Stimulated activated CD4-positive, alpha-beta T cell treated with anti-CD3 and anti-CD28 coated beads, Interleukin-15, amount 100 ng/mL, for 1 hour (primary cell): ENCODE measurements at places on chromosomes 2 and 18.

GRCh38 chr2:64284751-64285150, 140.5 kb upstream of the PELI1 start:
- DNase-seq, result no peak

DNA sequence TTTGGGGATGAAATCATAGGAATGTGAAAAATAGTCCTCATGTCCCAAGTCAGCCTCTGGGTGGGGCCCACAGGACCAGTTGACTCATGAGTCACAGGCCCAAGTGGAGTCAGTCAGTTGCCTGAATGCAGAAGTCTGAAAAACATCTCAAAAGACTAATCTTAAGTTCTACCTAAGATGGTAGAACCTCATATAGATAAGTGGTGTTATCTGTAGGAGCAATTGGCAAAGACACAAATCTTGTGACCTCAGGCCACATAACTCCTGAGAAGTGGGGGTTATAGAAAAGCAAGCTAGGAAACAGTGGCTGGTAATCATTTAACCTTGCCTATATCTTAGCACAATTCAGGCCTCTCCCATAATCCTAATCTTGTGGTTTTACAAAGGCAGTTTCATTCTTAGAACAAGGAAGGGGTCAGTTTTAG, 257.1 kb upstream of the SPOPL start:
- no peak for DNase-seq

GRCh38 chr2:216491793-216492596, 6.6 kb upstream of the RPL37A start:
- no peak for DNase-seq

DNA sequence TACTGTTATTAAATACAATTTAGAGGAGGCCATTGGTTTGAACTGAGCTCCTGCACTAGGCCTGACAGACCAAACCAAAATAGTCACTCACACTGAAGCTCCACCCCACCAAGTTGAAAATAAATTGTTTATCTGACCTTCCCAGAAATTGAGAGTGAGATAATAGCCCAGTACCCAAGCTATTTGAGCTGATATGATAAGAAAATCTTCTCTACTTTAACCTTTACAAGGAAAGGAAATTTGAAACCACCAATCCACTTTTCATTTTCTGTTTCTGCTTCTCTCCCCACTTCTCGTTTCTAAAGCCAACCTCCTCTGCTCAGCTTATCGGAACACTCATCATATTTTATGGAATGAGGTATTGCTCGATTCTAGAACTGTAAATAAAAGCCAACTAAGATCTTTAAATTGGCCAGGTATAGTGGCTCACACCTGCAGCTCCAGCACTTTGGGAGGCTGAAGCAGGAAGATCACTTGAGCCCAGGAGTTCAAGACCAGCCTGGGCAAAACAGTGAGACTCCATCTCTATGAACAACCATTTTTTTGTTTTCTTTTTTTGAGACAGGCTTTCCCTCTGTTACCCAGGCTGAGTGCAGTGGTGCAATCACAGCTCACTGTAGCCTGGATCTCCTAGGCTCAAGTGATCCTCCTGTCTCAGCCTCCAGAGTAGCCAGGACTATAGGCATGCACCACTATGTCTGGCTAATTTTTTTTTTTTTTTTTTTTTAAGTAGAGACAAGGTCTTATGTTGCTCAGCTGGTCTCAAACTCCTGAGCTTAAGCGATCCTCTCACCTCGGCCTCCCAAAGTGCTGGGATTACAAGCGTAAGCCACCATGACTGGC, 13.3 kb upstream of the GALM start:
- DNase-seq, result no peak

DNA sequence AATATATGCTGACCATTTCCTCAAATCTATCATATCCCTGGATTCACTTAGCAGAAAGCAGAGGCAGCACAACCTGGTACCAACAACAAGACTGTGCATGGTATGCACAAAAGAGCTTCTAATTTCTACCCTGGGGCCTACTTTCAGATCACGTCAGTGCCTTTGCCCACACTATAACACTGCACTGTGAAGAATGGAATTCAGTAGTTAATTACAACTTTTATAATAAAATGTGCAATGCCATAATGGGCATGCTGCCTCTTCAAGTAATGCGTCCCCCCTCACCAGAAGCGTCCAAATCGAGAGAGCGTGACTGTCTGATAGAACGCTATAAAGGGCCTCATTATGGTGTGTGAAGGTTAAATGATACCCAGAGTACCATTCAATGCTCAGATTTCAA, 328.1 kb upstream of the PKDCC start:
- DNase-seq, result no peak

GRCh38 chr18:9571546-9571945, 42.8 kb downstream of the PPP4R1 start:
- DNase-seq, result no peak

DNA sequence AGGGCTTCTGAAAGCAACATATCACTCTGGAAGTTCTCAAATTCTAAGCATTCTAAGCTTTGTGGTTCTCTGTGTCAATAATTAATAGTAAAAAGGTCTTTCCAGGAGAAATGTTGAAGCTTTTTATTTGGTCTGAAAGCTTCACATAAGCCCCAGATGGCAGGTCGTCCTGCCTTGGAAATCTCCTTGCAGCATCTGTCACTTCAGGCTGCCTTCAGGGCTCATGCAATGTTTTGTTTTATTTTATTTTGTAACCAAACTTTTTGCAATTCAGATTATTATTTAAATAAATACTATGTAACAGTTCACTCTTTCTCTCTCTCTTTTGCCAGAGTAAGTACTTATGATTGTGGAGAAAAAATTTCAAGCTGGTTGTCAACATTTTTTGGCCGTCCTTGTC, 46.7 kb upstream of the FHOD3 start:
- no peak for DNase-seq

- no peak for DNase-seq
These were observed 62.1 kb downstream of the CTAGE1 start for GRCh38 chr18:22355598-22355997.

DNA sequence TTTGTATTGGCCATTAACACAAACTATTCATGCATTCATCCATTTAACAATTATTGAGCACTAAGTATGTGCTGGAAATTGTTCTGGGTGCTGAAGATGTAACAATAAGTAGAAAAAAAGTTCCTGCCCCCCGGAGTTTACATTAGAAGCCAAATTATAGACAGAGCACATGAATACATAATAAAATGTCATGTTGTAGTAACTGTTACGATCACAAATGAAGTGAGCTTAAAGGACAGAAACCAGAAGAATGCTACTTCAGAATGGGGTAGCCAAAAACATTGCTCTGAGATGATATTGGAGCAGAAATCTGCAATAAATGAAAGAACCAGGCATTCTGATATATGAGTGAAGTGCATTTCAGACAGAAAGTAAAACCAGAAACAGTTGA, 256.0 kb upstream of the SETBP1 start:
- DNase-seq, result no peak

- DNase-seq, result peak; percentile 81
These were observed 64.7 kb downstream of the STK25 start for GRCh38 chr2:241443486-241444223.

DNA sequence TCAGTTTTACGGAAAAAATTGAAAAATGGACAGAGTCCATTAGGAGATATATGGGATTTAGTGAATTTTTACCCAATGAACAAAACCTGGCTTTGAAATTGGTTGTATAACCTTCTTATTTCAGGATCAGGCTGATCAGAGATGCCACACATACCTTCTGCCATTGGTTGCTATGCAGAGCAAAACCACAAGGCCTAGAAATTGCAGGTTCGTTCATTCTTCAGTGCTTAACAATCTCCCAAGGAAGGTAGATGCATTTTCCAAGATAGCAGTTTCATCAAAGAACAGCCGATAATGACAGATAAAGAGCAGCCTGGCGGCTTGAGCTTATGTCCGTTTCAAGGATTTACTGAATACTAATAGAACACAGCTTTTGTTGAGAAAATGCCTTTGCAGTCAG, 868.8 kb downstream of the EPHA4 start:
- DNase-seq, result no peak

DNA sequence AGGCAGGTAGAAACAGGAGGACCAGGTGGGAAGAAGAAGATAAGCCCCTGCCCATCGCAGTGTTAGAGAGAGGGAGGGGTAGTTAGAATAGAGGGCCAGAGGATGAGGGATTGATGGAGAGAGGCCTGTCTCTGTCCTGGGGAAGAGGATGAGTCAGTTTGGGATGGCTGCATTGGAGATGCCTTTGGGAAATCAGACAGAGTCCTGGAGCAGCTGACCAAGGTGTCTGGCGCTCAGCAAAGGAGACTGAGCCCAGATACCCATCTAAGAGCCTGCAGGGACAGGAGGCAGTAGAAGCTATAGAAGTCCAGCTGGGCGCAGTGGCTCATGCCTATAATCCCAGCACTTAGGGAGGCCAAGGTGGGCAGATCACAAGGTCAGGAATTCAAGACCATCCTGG, 177.8 kb upstream of the HAAO start:
- DNase-seq, result no peak

GRCh38 chr2:159515441-159515840, 100.9 kb downstream of the BAZ2B start:
- no peak for DNase-seq

DNA sequence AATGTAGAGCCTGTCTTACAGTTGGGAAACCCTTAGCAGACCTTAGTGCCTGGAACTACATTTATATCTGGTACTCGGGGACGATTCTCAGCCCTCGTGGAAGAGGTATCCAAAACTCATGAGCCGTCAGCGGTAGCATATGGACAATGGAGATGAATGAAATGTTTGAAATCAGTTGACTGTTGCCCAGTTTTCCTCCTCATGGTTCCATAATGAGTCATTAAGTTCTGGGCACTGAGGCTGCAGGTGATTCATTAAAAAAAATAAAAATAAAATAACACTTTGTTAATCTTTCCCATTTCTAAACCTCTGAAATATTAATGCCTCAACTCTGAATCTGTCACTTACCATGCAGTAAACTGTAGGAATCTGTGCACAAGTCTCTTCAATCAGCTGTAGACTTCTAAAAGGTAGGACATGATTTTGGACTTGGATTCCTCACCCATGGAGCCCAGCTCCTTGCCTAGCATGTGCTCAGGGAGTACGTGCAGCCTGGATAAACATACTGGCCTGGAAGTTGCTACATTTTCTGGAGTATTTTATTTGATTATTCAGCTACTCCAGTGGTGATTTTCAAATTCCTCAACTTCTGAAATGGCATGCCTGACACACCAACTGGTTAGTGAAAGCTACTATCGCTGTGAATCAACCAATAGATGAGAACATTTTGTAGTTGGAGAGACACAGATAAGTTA, 979.2 kb downstream of the CNTNAP5 start:
- no peak for DNase-seq

DNA sequence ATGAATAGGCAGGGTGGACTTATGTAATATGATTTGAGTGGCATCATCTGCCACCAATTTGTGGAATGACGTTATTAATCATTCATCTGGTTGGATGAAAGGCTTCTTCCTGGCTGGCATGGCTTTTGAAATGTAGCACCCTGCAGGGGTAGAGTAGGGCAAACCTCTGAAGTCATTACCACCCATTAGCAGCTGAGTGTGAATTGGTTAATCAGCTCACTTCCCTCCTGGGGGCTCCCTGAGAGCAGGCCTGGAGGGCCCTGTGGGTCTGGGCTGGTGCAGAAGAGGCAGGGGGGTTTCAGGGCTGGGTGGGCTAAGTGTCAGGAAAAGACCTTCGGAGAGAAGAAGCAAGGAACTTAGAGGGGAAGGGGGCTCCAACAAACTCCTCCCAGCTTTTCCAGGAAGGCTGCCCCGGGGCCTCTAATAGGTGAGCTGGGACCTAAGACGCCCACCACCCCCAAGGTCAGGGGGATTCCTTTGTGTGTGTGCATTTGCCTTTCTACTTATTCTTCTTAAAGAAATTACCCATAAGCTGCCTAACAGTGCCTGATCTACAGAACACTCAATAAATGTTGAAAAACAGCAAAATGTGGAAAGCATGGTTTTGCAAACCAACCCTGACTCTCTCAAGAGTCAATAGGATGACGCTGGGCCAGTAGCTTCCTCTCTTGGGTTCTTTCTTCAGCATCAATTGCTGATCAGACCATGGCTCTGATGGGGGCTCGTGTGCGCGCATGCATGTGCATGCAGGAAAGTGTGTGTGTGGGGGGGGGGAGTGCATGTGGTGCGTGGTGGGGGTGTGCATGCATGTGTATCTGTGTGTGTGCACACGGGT, 49.7 kb upstream of the ZNF516 start:
- no peak for DNase-seq

GRCh38 chr2:112321375-112322320, 46.3 kb downstream of the ZC3H6 start:
- no peak for DNase-seq

- DNase-seq, result no peak
These were observed 182.6 kb upstream of the THSD7B start for GRCh38 chr2:136582628-136583205.

DNA sequence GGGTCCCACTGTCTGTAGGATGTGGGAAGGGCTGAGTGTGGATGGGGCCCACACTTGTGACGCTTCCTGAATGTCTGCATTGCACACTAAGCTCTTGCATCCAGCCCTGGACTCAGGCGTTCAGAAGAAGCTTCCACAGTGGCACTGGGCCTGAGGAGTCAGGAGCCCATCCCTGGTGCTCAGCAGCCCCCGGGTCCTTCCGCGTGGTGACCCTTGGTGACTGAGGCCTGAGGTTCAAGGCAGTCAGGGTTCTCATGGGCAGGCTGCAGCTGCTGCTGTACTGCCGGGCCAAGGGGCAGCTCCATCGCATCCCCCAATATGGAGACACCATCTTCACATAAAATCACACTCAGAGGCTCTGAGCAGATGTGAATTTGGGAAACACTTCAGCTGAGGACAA, 65.8 kb upstream of the TUBA3E start:
- DNase-seq, result no peak

DNA sequence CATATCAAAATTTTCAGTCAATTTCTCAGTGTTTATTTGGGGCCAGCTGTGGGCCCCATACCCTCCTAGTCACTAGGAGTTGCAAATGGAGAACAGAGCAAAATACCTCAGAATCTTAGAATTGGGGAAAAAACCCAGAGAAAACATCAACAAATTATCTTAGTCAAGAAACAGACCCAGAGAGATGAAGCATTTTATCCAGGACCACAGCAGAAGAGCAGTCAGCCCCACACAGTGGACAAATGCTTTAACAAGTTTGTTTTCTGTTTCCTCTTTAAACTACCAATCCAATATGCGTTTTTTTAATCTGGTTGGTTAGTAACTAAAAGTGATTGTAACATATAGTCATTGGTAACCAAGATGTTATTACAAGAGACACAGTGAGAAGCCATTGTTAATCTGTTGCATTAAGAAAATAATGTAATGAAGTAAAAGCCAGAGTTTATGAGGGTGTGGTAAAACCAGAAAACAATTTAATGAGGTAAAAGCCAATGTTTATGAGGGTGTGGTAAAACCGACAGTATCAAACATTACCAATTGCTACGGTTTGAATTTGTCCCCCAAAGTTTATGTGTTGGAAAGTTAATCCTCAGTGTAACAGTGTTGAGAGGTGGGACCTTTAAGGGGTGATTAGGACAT, 60.7 kb upstream of the COX7A2L start:
- no peak for DNase-seq

DNA sequence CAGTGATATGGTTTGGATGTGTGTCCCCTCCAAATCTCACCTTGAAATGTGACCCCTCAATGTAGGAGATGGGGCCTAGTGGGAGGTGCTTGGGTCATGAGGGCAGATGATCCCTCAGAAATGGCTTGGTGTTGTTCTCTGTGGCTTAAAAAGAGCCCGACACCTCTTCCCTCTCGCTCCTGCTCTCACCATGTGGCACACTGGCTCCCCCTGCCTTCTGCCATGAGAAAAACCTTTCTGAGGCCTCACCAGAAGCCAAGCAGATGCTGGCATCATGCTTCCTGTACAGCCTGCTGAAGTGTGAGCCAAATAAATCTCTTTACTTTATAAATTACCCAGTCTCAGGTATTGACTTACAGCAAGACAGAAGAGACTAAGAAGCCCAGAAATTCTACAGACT, 357.1 kb downstream of the NRXN1 start:
- no peak for DNase-seq
